AG04449 (cell line): ENCODE measurements at places on chromosomes 5 and 9.

GRCh38 chr9:126615791-126616447 is 2.2 kb downstream of the LMX1B start:
- DNase-seq: no peak

GRCh38 chr9:128216781-128217553 is 13.8 kb downstream of the DNM1 start:
- DNase-seq: no peak

DNA sequence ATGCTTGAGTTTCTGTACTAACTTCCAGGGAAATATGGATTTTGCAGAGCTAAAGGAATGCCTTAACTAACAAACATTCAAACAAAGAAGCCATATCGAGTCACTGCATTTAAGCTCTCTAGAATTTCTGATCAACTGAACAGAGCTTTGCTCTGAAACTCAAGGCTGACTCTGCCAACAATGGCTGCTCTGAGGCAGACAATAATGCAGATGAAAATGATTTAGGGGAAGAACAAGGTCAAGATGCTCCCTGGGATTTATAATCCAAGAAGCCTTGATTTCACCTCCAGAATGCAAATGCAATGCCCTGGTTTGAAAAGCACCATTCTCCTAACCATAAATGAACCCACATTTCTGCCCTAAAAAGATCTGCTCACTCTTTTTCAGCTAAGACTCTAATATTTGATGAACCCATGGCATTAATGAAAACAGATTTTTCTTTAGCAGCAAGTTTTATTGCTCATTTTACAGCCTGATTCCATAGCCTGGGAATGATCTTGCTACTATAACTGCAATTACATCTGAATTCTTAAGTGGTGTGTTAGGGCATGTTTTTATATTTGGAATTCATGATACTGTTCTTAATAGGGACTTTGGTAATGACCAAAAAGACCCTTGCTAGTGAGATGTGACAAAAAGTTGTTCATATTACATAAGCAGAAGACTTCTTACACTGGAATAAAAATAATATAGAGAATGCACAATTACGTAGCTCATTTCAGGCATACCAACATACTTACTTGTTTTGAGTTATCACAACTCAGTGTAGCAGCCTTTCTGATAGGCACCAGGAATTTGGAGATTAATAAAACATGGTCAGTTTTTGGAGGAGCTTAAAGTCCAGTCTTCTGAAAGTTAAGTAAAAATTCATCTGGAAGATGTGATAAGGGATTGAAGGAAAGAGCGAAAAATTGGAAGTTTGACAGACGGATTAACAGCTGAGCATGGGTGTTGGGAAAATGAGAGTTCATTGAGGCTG is 169.4 kb downstream of the TRPM3 start:
- no peak for DNase-seq

DNA sequence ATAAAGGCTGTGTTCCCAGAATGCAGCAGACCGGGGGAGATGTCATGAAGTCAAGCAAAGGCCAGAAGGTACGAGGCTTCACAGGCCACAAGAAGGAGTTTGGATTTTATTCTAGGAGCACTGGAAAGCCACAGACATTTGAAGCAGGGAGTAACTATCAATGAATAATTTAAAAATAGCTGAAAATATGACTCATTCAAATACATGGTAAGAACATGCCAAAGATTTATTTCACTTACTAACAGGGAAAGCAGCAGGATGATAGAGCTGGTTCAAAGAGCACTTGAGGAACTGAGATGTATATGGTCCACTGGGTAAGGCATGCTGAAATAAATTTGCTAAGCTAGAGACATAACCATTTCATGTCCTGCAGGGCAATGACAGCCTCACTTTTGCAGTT is 53.2 kb downstream of the MSX2 start:
- no peak for DNase-seq

GRCh38 chr5:16727755-16728325 is 111.0 kb upstream of the RETREG1 start:
- no peak for DNase-seq

DNA sequence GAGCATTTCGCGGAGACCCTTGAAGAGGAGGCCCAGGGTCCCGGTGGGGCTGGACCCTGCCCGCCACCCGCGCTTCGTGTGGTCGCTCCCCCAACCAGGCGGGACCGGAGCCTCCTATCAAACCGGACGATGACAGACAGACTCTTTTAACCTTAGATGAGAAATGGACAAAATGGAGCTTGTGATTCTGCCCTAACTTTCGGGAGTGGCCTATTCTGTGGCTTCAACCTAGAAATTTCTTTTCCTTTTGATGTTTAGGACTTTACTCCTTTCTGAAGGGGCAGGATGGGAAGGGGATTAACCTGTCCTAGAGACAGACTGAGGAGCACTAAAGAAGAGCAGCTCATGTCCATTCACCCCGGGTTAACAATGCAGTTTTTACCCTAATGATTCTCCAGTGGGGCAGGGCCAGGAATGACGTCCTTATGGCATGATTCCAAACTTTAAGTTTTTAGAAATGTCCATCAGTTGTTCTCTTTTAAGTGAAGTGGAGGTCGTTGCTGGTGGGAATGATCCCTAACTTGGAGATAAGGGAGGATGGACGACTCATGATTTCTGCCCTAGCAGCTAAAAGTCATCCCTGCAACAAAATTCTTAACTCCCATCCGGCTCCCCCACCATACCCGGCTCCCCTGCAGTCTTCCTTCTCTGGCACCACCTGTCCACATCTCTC is 1.0 kb downstream of the NIPSNAP3A start:
- DNase-seq: no peak

DNA sequence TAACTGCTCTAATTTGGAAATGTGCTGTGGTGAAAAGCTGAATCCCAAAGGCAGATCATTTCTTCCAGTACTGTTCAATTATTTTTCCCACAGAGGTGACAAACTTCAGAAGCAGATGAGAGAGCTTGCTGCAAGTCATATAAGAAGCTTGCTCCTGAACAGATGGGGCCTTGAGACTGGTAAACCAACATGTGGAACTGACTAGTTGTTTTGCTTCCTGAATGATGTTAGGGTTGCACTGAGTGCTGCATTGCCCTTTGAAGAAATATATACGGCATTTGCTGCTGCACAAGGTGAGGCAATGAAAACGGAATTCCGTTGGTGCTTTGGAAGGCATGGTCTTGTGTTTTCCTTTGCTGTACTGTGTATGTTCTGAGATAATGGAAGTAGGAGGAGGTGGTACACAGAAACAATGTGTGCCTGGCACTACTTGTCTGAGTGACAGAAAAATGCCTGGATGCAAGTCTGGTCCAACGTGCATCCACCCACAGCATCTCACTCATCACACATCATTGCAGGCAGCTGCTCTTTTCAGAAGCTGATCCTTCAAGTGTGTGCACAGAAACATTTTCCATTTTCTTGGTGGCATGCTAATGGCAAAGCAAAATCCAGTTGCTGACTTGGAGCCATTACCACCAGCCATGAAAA is 76.9 kb downstream of the ANKH start:
- DNase-seq: no peak

- DNase-seq: no peak
These were observed 175.8 kb upstream of the CHD1 start for GRCh38 chr5:99104538-99105132.
